Esophagus muscularis mucosa (tissue), 4 donors: ENCODE measurements at places on chromosomes 12 and 14. TPM values are rescaled to one million over a fixed set of nuclear protein-coding genes. Genes with fewer than 3 reads are reported as not detected.

ANKRD33 gene
- total RNA-seq, result not detected

GRCh38 chr14:48331421-48331820 lies 656.0 kb upstream of the MDGA2 start:
- H3K4me1 ChIP-seq, result no peaks in the 10 kb centered on the region
- DNase-seq, result no peak
- H3K27ac ChIP-seq, result no peak overlapping the region
- H3K36me3 ChIP-seq, result no peaks in the 10 kb centered on the region
- no peaks in the 10 kb centered on the region for H3K27me3 ChIP-seq
- no peak overlapping the region for H3K4me3 ChIP-seq

DNA sequence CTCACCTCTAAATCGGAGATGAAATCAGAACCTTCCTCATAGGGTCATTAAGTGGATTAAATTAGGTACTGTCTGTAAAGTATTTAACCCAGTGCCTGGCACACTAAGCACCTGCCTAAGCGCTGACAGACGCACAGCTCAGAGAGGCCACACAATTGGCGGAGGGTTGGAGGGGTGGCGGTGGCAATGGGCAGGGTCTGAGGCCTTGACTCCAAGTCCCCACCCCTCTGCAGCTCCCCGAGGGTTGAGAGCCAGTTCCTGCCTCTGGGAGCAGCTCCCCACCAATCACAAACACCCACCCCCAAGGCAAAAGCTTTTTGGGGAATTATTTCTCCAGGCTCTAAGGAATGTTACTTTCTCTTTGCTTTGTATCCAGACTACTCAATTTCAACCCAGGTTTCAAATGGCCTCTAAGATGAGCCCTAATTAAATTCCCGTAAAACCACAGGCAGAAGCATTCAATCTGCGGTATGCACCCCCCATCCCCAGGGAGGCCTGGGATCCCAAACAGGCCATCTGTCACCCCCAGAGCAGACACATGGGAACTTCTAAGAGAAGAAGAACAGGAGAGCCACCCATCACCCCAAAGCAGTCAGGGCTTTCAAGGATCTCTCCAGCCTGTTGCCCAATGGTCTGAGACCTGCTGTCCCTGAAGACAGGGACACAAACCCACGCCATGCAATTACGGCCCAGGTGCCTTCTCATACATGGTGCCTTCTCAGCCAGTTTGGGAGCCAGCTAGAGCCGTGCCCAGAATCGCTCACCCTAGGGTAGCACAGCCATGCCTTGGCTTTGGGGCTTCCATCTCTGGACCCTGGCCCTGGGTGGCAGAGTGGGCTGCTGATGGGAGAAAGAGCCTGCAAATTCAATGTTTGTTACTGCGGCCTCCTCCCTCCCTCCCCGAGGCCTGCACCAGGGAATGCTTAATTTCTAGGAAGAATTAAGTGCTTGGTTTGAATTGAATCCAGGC lies 66.1 kb downstream of the CHGA start:
- peaks cover 22% of the 10 kb centered on the region for H3K36me3 ChIP-seq
- no peak overlapping the region for H3K27ac ChIP-seq
- H3K27me3 ChIP-seq, result no peaks in the 10 kb centered on the region
- H3K4me1 ChIP-seq, result peaks cover 92% of the 10 kb centered on the region

DNA sequence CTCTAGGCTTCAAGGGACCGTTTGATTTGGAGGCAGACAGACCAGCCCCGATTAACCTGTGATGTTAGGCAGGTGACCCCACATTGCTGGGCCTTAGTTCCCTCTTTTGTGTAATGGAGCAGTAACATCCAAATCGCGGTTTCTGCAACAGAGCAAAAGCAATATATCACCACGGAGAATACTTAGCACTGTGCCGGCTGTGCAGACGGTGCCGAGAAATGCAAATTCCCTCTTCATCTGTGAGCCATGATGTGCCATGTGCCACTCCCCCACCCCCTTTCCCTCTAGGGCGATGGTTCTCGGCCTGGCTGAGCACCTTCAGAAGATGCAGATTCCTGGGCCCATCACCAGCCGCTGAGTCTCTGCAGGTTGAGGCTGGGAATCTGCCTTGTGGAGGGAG lies 10.9 kb downstream of the BCL7A start:
- no peak overlapping the region for H3K27ac ChIP-seq
- H3K4me1 ChIP-seq, result peaks cover 9% of the 10 kb centered on the region

- DNase-seq, result no peak
- no peak overlapping the region for H3K27ac ChIP-seq
- no peaks in the 10 kb centered on the region for H3K27me3 ChIP-seq
These were observed 65.1 kb upstream of the PRB2 start for GRCh38 chr12:11460343-11461023.

- H3K4me3 ChIP-seq, result no peak overlapping the region
- DNase-seq, result no peak
- H3K27me3 ChIP-seq, result no peaks in the 10 kb centered on the region
- H3K36me3 ChIP-seq, result no peaks in the 10 kb centered on the region
- peaks cover 30% of the 10 kb centered on the region for H3K4me1 ChIP-seq
These were observed 115.0 kb downstream of the DACT1 start for GRCh38 chr14:58752771-58753201.

GRCh38 chr12:47843226-47843980 lies 23.7 kb upstream of the HDAC7 start:
- H3K4me3 ChIP-seq, result no peak overlapping the region
- DNase-seq, result no peak
- H3K27me3 ChIP-seq, result no peaks in the 10 kb centered on the region
- no peaks in the 10 kb centered on the region for H3K36me3 ChIP-seq
- no peak overlapping the region for H3K27ac ChIP-seq
- peaks cover 16% of the 10 kb centered on the region for H3K4me1 ChIP-seq

EPS8 gene
- total RNA-seq, result 54.4 TPM

KIF26A gene
- total RNA-seq, result 4.8 TPM

MAP3K9 gene
- total RNA-seq, result 1.5 TPM

GRCh38 chr12:121444842-121445202 lies 44.9 kb downstream of the RNF34 start:
- no peak overlapping the region for H3K4me3 ChIP-seq
- no peaks in the 10 kb centered on the region for H3K27me3 ChIP-seq
- H3K4me1 ChIP-seq, result peaks cover 20% of the 10 kb centered on the region
- H3K27ac ChIP-seq, result no peak overlapping the region
- no peak for DNase-seq

GRCh38 chr14:55440385-55440784 lies at the start of gene TBPL2:
TSS of gene TBPL2 (minus strand) at chr14:55440616. CDS start at chr14:55440449, 167 bp downstream.
- H3K27ac ChIP-seq, result no peak within 1 kb of the TSS
- no peaks in the 10 kb centered on the region for H3K4me1 ChIP-seq
- H3K36me3 ChIP-seq, result no peaks in the 10 kb centered on the region

- no peak overlapping the region for H3K27ac ChIP-seq
- no peak for DNase-seq
- H3K4me3 ChIP-seq, result no peak overlapping the region
These were observed 20.2 kb upstream of the KRT8 start for GRCh38 chr12:52924764-52925716.

APOF gene
- not detected for total RNA-seq

ERBB3 gene
- 21.2 TPM for total RNA-seq

- DNase-seq, result no peak
- no peaks in the 10 kb centered on the region for H3K27me3 ChIP-seq
- H3K36me3 ChIP-seq, result no peaks in the 10 kb centered on the region
These were observed 19.6 kb downstream of the TC2N start for GRCh38 chr14:91847693-91848092.

DNAJC22 gene
- not detected for total RNA-seq

DNA sequence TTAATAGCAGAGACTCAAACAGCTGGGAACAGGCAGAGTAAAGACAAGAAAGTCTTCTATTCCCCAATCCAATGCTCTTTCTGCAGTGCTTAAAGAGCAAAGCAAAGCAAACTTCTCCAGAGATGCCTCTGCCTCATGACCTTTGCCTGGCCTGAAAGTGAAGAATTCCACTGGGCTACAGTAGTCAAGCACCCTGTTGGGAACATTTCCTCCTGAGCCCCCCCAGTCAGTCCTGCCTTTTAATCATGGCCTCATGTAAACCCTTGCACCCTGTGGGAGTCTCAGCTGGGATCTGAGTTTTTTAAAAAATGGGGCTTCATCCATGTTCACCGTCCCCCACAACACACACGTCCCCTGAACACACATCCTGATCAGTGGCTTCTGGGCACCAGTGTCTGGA lies 62.7 kb upstream of the TSPAN11 start:
- no peak overlapping the region for H3K4me3 ChIP-seq
- H3K27ac ChIP-seq, result no peak overlapping the region
- H3K27me3 ChIP-seq, result no peaks in the 10 kb centered on the region
- no peaks in the 10 kb centered on the region for H3K4me1 ChIP-seq
- no peaks in the 10 kb centered on the region for H3K36me3 ChIP-seq
- no peak for DNase-seq
